Inflammatory macrophage treated with lipopolysaccharide for 4 hours (primary cell): ENCODE measurements at places on chromosomes 1 and 21.
A peak's percentile ranks its signal among the peaks of the same experiment; 100 is the strongest.

DNA sequence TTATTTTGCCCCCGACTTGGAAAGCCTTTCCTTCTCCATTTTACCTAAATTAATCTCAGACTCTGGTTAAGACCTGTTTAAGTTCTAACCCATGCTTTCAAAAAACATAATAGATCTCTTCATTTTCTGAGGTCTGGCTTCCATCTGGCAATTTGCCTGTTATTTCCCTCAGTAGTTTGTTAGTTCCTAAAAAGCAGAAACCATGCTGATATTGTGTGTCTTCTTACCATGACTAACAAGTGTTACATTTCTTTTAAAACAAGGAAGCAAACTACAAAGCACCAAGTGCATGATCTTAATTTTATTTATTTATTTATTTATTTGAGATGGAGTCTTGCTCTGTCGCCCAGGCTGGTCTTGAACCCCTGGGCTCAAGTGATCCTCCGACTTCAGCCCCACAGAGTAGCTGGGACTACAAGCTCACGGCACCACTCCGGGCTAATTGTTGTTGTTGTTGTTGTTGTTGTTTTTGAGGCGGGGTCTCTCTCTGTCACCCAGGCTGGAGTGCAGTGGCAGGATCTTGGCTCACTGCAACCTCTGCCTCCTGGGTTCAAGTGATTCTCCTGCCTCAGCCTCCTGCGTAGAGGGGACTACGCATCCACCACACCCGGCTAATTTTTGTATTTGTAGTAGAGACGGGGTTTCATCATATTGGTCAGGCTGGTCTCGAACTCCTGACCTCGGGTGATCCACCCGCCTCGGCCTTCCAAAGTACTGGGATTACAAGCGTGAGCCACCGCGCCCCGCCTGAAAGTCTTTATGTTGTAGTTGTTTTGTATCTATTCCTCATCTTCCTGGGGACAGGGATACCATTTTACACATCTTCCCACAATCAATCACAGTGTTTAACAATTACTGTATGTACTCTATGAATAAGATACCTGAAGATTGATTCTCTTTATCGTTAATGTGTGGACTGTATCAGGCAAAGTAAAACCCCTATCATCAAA is 1.3 kb upstream of the PATJ start:
- peak; percentile 36 for DNase-seq

DNA sequence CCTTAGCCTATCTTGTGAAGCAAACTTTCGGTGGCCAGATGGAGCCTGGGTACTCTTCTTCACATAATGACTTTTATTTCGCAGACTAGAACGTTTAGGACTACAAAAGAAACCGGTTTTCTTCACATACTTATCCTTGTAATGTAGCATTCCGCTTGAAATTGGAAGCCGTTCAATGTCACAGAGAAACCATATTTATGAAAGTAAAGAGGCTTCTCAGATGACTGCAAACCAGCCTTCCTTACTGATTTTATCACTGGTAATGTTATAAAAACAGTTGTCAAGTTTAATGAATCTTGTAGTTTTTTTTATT is 94.1 kb downstream of the PPIAL4G start:
- DNase-seq: no peak

- DNase-seq: peak; percentile 6
Measured at GRCh38 chr1:175757381-175758015, 14.1 kb upstream of the TNR start.

DNA sequence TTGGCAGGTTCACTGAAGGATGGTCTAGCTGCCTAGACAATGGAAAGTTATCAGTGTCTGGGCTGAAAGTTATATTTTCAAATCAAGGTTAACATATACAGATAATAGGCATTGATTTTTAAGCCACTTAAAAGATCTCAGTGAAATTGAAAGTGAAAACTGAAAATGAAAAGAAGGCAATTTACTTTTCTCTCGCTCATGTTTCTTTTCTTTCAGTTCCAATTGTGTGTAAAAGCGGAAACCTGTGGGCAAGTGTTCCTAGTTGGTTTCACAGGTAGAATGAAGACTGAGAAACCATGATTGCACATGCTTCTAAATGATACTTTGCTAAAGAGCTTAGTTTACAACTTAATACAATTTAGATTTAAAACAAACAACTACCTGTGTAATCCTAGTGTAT is 383.7 kb downstream of the ZP4 start:
- no peak for DNase-seq

- DNase-seq: no peak
Measured at GRCh38 chr1:157960773-157961172, 32.7 kb upstream of the KIRREL1 start.

- peak; percentile 26 for DNase-seq
Measured at GRCh38 chr1:166840309-166841274, 1.3 kb downstream of the POGK start.

- DNase-seq: peak; percentile 68
Measured at GRCh38 chr1:206128196-206128595, 11.0 kb upstream of the AVPR1B start.

- DNase-seq: no peak
Measured at GRCh38 chr1:246435421-246436041, 71.5 kb downstream of the SMYD3 start.

DNA sequence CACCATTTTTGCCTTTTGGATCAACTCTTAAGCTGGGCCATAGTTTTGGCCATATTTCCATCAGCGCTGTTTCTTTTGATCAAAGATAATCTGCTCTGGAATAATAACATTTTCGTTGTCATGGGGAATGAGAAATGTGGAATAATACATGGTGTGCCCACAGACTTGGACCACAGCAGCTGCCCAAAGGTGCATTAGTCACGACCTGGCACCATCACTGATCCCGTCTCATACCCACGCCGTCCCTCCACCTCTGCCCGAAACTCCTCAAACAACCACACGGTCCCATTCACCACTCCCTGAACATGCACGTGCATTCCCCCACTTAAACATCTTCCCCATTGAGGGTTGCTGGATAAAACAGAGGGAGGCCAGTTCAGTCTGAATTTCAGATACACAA is 76.9 kb downstream of the SLC66A1 start:
- DNase-seq: no peak

- no peak for DNase-seq
Measured at GRCh38 chr1:53578358-53578757, 119.2 kb downstream of the DMRTB1 start.

GRCh38 chr1:150578272-150579109 is 919 bp downstream of the MCL1 start:
- peak; percentile 97 for DNase-seq

GRCh38 chr1:209755926-209756614 is at the start of gene TRAF3IP3:
Gene TRAF3IP3, plus strand, starts transcription at chr1:209756053. Its CDS starts 3,987 bp downstream, at chr1:209760040.
- DNase-seq: peak; percentile 86

DNA sequence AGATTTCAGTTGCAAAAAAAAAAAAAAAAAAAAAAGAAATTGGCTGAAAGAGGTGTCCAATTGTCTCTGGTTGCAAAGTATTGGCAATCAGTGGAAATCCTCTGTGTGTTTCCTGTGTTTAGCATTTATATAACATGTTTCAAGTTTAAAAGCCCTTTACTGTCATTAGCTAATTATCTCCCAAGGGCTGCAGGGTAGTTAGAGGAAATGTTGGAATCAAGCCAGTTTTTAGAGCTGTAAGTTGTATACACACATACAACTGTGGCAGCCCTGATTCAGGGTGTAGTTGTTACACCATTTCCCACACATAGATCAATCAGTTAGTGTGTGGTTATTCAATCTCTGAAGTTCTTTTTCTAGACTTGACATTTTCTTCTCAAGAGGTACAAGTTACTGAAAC is 8.9 kb upstream of the ZNF326 start:
- DNase-seq: no peak

- no peak for DNase-seq
Measured at GRCh38 chr1:219666242-219666641, 53.3 kb upstream of the ZC3H11B start.

GRCh38 chr1:87867626-87868025 is 538.9 kb downstream of the LMO4 start:
- DNase-seq: peak; percentile 9

DNA sequence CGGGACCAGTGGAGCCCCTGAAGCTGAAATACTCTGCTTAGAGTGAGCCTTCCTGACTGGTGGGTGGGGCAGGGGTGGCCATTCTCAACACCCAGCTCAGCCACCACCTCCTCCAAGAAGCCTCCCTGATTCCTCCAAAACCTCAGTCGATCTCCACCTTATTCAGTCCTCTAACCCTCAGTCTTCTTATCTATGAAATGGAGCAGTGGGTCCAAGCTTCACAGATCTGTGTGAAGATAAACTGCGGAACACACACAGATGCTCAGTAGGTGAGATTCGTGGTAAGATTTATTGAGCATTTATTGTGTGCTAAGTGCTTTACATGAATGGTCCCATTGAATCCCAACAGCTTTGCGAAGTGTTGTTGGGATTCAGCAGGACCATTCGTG is 93.1 kb upstream of the RUNX3 start:
- no peak for DNase-seq

DNA sequence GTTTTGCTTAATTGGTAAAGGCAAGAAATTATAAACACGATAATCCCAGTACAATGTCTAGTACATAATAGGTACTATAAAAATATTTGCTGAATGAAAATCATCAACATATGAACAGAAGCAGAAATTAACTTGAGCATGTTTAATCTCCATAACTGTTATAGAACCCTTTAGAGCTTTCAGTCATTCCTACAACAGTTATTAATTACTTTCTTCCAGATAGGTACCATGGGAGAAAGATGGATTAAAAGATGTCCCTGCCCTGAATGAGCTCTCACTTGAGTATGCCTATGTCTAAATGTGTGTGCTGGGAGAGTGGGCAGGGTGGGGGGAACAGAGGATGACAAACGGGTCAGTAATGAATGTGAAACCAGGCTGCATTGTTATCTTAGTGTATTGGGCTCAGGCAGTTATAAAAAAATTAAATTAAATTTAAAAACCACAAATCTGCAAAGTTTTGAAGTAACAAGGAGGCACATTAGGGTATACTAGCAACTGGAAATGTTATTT is 2.4 kb downstream of the EPS15 start:
- DNase-seq: no peak

DNA sequence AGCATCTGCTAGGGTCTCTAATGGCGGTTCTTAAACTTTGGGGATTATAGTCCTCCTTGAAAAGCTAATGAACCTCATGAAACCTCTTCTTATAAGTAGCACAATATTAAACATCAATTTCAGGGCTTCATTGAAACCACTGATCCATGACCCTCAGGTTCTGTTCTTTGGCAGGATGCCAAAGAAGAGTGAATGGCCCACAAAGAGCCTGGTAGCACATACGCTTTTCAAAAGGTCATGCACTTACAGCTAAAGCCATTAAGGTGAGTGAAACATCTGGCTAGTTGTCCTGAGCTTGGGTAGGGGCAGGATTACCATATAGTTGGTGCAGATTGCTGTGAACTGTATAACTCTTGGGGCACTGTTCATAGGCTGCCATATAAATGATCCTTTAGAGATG is 42.3 kb downstream of the MDM4 start:
- no peak for DNase-seq

DNA sequence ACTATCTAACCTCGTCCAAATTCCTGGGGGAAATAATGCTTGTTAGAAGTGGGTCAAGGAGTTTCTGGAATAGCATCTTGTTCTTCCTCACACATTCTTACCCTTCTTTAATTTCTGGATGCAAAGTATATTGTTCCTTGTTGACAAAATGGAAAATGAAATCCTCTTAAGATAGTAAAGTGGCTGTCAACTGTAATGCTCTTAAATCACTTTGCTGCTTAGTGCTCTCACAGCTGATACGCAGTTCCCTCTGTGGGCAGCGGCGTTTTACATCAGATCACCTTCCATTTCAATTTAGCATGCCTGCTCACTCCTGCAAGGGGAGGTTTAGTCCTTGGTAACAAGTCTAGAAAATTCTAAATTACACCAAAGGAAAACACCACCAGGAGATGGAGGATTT is 113.1 kb downstream of the DNM3 start:
- no peak for DNase-seq

- DNase-seq: peak; percentile 90
Measured at GRCh38 chr1:31639543-31639942, 5.1 kb downstream of the PEF1 start.

DNA sequence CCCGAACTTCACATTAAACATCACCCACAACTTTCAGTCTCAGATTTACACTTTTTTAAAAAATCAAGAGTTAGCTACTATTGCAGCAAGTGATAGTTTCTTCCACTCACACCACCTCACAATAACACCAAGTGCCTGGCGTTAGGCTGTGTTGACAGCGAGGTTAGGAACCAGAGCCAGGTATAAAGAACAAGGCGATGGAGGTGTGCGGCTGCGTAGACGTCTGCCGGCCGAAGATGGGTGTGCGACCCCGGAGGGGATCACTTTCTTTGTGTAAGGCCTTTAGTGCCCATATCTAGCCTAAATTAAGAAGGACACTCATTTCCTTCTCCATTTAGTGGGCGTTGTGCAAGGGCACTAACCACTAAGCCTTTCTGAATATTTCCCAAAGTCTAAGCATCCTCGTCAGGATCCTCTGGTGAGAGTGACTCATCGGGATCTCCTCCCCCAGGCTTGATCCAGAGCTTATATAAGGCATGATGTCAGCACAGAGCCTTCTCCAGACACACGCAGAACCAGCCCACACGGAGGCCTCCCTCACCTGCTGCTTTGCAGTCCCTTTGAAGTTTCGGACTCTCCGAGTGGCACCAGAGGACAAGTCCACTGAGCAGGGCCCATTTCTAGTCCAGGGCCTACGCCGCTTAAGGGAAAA is 11.8 kb downstream of the NHLH2 start:
- DNase-seq: peak; percentile 93

GRCh38 chr1:20604678-20605077 is 15.8 kb downstream of the CDA start:
- DNase-seq: peak; percentile 64

GRCh38 chr1:53945433-53946251 is at the start of gene IFT25:
Gene IFT25, minus strand, starts transcription at chr1:53945699. Its CDS starts 5,617 bp downstream, at chr1:53940082.
- peak; percentile 96 for DNase-seq

DNA sequence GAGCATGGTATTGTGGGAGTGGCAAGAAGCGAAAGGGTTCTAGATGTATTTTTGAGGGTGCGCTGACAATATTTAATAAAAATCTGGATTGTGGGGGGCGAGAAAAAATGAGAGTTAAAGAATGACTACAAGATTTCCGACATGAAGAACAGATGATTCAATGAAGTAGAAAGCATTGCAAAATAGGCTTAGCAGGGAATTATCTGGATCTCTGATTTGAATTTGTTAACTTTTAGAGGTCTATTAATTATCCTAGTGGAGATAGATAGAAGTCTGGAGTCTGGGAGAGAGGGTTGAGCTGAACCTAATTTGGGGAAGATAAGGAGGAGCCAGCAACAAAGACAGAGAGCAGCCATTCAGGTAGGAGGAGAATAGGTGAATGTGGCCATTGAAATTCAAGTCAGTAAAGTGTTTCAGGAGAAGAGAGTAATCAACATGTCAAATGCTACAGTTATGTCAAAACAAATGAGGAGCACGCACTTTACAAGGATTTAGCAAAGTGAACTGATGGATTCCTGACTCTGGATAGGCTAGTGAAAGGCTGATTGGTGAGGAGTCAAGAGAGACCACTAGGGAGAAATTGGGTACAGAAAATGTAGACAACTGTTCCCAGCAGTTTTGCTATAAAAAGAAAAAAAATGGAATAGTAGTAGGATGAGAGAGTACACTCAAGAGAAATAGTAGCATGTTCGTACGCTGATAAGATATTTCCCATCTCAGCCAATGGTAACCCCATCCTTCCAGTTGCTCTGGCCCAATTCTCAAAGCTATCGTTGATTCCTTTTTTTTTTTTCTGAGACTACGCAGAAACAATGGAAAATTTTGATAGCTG is 393.2 kb upstream of the CXADR start:
- no peak for DNase-seq

- DNase-seq: no peak
Measured at GRCh38 chr1:44270686-44271628, 57.7 kb downstream of the DMAP1 start.

- DNase-seq: no peak
Measured at GRCh38 chr1:169078163-169078883, 28.2 kb upstream of the ATP1B1 start.

- no peak for DNase-seq
Measured at GRCh38 chr1:151823175-151823574, 8.4 kb downstream of the RORC start.

GRCh38 chr1:246617156-246617555 is 50.9 kb downstream of the CNST start:
- no peak for DNase-seq
